ENCODE measurements at places on chromosomes 12 and 14.

GRCh38 chr14:104935955-104936354 lies 11.3 kb downstream of the PLD4 start:
- H3K4me1 ChIP-seq: peaks cover 10% of the 10 kb centered on the region
- H3K36me3 ChIP-seq: no peaks in the 10 kb centered on the region
- no peak for DNase-seq
- peaks cover 13% of the 10 kb centered on the region for H3K27me3 ChIP-seq

- H3K27me3 ChIP-seq: no peaks in the 10 kb centered on the region
- no peaks in the 10 kb centered on the region for H3K4me1 ChIP-seq
- DNase-seq: no peak
- H3K4me3 ChIP-seq: no peak overlapping the region
Measured at GRCh38 chr12:25797386-25797785, 161.1 kb upstream of the RASSF8 start.

- no peaks in the 10 kb centered on the region for H3K4me1 ChIP-seq
- H3K27ac ChIP-seq: no peak overlapping the region
- H3K27me3 ChIP-seq: no peaks in the 10 kb centered on the region
- no peaks in the 10 kb centered on the region for H3K36me3 ChIP-seq
- no peak overlapping the region for H3K4me3 ChIP-seq
Measured at GRCh38 chr12:10557766-10558165, 52.1 kb downstream of the EIF2S3B start.

- DNase-seq: no peak
- H3K4me3 ChIP-seq: no peak overlapping the region
- no peaks in the 10 kb centered on the region for H3K27me3 ChIP-seq
- no peak overlapping the region for H3K27ac ChIP-seq
- peaks cover 2% of the 10 kb centered on the region for H3K4me1 ChIP-seq
Measured at GRCh38 chr14:91214306-91214705, 30.2 kb downstream of the GPR68 start.

DNA sequence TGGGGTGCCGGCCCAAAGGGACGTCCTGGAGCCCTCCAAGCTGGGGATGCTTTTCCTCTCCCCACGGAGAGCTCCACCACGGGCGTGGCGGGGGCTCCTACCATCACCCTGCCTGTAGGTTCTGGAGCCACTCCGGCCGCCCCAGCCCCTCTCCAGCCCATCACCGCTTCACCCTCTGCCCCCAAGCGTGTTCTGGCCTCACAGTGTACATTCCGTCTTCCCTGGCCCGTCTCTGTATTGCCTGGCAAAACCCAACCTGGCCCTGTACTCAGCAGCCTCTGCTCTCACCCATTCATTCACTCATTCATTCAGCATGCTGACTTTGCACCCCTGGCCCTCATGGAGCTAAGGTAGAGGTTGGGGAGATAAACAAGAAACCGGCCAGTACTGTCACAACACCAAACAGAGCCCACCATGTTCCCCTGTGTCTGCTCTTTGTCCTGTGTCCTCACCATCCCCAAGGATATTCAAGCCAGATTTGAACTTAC lies 20.3 kb downstream of the SLC25A29 start:
- H3K27me3 ChIP-seq: no peaks in the 10 kb centered on the region
- no peak for DNase-seq
- H3K4me3 ChIP-seq: peak overlapping the region; percentile 59
- H3K27ac ChIP-seq: no peak overlapping the region
- peaks cover 15% of the 10 kb centered on the region for H3K4me1 ChIP-seq
